ENCODE measurements at places on chromosomes 6 and 20. TPM values are rescaled to one million over a fixed set of nuclear protein-coding genes. Genes with fewer than 3 reads are reported as not detected.

GTF2H4 gene
- polyA plus RNA-seq = 14.1 TPM

RHAG gene
- not detected for polyA plus RNA-seq

CDH22 gene
- polyA plus RNA-seq = 0.08 TPM

RNF114 gene
- 153 TPM for polyA plus RNA-seq
